Sigmoid colon (tissue), 7 donors: ENCODE measurements at places on chromosomes 4 and X. TPM values are rescaled to one million over a fixed set of nuclear protein-coding genes. Genes with fewer than 3 reads are reported as not detected.

- DNase-seq = peak; percentile 84
Observed at GRCh38 chrX:111095974-111096895, at the start of gene PAK3. TSS of gene PAK3 (plus strand) at chrX:111096191. CDS start at chrX:111123104, 26,913 bp downstream.

DNA sequence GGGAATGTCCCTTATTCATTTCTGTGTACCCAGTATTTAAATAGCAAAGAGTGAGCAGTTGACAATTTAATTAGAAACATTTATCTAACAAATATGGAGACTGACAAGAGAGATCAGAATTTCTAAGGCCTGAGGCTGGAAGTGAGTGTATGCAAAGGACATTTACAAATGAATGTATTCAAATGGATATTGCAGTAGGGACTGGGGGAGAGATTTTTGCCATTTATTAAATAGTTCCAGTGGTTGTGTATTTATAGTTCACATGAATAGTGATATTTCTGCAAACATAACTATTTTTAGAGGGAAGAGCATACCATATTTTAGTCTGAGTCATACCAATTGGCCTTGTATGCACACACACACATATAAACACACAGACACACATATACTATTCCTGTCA is 592.4 kb downstream of the GLUD2 start:
- DNase-seq = no peak

DNA sequence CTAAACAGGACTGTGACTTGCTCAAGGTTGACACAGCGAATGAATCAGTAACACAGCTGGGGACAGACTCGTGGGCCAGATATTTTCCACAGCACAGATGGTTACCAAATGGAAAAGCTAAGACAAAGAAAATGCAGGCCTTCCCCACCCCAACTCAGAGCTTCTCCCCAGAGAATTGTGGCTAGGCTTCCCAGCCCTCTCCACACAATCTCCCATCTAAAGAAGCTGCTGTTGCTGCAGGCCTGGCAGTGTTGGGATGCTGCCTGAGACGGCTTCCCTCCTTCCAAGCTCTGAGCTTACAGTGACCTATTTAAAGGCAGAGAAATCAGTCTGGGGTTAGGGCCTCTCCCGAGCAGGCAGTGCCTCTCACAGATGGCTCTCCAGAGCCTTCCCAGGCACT is 46.5 kb upstream of the PGRMC1 start:
- peak; percentile 81 for DNase-seq

GRCh38 chr4:118221227-118221800 is 131.5 kb downstream of the PRSS12 start:
- no peak for DNase-seq

DNA sequence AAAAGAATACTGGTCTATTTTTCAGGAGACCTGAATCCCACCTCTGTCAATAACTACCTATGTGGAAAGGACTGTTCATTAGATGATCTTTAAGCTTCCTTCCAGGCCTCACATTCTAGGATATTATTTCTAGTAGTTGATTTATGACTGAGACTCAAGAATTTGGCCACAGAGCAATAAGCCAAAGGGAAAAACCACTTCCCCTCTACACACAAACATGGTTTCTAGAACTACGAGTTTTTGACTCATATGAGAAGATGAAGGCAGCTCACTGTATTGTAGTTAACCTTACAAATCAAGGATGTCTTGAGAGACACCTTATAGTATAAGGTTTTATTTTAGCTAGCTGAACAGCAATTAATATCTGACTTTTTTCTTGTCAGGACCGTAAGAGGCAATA is 36.9 kb upstream of the GDPD2 start:
- no peak for DNase-seq

DNA sequence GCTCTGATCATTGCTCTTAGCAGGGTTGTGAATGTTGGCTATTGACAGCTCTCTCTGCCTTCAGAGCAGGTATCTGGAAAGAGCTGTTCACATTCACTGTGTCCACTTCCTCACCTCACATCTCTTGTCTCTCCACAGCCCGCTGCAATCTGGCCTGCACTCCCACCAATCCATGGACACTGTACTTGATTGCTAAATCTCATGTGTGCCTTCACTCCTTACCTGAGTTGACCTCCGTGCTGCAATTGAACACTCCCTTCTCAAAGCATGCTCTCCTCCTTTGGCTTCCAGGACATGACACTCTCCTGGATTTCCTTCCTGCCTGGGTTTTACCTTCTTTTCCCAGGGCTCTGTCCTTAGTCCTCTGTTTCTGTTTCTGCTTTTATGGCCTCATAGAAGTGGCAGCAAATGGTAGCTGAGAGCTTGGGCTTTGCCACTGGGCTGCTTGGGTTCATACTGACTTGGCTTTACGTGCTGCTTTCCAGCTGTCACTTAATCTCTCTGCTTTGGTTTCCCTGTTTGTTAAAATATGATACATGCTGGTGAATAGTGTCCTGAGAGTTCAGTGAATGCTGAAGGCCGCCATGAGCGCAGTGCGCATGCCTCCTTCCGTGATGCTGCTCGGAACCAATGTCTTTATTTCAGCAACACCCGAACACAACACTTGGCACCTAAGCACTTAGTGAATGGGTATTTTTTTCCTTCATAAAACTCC is 29.5 kb downstream of the DCUN1D4 start:
- no peak for DNase-seq

DNA sequence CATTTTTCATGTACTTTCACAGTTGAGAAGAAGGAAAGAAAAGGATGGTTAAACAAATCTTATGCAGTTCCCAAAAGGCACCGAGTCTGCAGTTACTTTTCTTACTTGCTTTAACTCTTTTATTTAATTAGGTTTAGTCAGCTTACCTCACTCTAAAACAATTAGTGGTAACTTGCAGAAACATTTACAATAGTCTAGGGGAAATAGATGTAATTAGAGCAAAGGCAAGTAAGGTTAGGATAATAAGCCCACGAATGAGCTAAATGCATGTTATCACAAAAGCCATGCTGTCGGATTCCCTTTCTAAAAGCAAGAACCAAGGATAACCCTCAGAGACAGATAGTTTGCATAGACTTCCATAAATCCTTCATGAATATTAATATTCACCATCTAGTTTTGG is 82.0 kb upstream of the VCX2 start:
- no peak for DNase-seq

- DNase-seq = no peak
Observed at GRCh38 chr4:147985376-147985775, 253.5 kb downstream of the ARHGAP10 start.

DNA sequence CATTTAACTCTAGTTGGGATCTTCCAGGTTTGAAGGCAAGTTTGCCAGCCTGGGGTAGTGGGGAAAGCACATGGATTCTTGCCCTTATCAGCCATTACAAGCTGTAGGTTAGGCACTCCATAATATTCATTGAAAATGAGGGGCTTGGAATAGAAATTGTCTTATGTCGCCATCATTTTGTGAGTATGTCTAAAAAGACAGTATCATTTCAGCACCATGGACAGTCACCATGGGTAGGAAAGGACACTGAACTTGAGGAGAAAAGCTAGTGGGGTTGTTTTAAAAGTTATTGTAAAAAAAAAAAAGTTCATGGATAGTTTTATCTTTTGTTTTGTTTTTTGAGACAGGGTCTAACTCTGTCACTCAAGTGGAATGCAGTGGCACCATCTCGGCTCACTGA is 356.1 kb downstream of the HNRNPD start:
- DNase-seq = no peak

GRCh38 chr4:130393642-130394041 is 1297.7 kb downstream of the C4orf33 start:
- no peak for DNase-seq

DNA sequence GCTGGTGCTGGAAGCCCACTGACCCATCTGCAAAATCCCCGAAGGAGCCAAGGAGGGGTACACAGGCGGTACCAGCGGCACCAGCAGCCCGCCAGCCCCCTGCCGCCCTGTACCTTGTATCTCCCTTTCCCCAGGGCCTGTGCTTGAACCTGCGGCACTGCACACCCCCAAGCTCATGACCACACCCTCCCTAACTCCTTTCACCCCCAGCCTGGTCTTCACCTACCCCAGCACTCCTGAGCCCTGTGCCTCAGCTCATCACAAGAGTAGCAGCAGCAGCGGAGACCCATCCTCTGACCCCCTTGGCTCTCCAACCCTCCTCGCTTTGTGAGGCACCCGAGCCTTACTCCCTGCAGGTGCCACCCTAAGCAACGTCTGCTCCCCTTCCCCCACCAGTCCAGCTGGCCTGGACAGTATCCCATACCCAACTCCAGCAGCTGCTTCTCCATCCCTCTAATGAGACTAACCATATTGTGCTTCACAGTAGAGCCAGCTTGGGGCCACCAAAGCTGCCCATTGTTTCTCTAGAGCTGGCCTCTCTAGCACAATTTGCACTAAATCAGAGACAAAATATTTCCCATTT is 94.9 kb downstream of the LARP1B start:
- DNase-seq = peak; percentile 48

GRCh38 chr4:29052266-29052665 is 1667.9 kb upstream of the PCDH7 start:
- no peak for DNase-seq

- DNase-seq = no peak
Observed at GRCh38 chr4:40165916-40166315, 30.9 kb upstream of the RHOH start.

DNA sequence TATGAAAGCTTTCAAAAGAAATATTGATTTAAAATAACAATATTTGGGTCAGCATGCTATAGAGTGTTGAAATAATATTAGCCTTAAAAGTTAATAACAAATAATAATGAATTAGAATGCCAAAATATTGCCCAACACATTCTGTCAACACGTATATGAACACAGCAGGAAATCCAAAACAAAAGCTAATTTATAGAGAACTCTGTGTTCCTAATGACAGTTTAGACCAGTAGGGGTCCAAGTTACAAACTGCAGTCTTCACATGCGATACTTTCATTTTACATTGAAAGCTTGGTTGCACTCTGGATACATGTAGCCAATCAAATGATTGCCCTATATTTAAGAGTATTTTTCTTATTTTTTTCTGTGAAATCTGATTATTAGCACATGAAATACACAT is 274.4 kb downstream of the DCTD start:
- no peak for DNase-seq

GRCh38 chr4:47084795-47085194 is 53.4 kb downstream of the GABRB1 start:
- DNase-seq = no peak

- DNase-seq = no peak
Observed at GRCh38 chr4:165610679-165611437, 232.1 kb downstream of the CPE start.

DNA sequence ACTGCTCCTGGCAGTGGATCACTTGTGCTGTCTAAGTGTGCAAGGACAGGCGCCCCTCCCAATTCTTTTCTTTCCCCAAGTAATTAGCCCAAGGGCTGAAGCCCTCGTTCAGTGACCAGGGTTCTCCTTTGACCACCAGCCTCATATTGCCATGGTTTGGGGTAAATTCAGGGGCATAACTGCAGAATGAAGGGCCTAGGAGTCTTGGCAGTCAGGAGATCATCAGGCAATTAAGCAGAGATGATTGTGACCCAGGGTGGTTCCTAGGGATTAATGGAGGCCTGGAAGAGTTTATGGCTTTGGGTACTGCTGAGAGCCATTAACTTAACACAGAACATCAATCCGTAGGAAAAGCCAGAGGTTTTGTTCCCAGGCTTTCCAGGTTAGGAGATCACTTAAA is 170.7 kb downstream of the PTTG2 start:
- DNase-seq = no peak

DNA sequence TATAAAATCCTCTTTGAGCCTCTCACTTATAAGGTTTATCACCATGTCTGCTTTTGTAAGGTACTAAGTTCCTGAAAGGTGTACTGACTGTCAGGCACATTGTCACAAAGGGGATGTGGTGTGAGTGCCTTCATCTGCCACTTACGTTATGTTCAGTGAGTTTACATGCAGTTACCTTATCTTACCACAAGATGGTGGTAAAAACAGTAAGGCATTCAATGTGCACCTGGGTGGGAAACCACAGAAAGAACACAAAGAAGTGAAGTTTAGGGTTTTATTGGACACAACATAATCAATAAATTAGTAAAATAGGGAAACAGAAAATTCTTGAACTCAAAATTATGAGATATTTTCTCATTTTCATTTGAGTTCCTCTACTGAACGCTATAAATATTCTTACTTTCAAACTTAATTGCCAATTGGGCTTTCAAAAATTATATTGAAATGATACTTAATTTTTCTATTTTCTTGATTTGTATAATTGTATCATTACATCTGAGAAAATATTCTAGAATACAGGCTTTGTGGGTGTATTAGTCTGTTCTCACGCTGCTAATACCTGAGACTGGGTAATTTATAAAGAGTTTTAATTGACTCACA is 650.8 kb downstream of the PCDH7 start:
- no peak for DNase-seq

DNA sequence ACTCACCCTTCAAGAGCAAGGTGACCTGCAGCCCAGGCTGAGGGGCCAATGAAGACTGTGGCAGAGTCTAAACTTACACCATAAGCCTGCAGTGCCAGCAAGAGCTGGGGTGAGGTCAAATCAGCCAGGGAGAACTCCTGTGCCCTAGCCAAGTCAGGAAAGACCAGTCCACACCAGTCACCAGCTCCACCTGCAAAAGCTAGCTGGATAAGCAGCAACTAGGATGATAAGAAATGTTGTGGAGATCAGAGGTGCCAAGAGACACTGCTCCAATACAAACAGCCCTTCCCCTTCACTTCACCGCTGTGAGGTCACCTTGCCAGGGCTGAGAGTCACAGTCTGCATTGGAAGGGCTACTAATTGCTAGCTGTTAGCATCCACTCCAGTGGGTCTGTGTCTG is 31.3 kb downstream of the NIPAL1 start:
- no peak for DNase-seq

- DNase-seq = peak; percentile 58
Observed at GRCh38 chrX:291411-291901, 10.3 kb downstream of the PLCXD1 start.

- DNase-seq = peak; percentile 81
Observed at GRCh38 chr4:55553441-55554201, 6.9 kb upstream of the CLOCK start.

- DNase-seq = peak; percentile 79
Observed at GRCh38 chr4:141636082-141636770, at the start of gene IL15. TSS of gene IL15 (plus strand) at chr4:141636583. CDS start at chr4:141719465, 82,882 bp downstream.

GRCh38 chrX:1387141-1387776 is 4.7 kb downstream of the SLC25A6 start:
- peak; percentile 65 for DNase-seq

DNA sequence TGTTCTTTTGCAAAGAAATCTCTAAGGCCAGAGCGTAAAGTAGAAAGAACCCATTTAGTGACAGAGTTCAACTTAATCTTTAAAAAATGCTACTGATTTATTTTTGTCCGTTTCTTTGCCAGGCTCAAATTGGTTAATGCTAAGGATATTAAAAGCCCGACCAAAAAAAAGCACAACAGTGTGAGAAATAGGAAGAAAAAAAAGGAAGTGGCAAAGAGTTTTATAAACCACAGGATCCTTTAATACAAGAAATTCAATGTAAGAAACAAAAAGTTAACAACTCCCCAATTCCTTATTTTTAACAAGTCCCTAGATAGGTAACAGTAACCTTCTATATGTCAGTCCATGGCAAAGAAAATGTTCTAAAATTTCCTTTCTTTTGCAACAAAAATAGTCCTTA is 480.4 kb downstream of the ACTRT1 start:
- no peak for DNase-seq

The NKX3-2 gene
- total RNA-seq = 21.6 TPM

The PHOX2B gene
- total RNA-seq = 3.3 TPM

The CCNA2 gene
- total RNA-seq = 2.1 TPM

The PPEF1 gene
- not detected for total RNA-seq

The ARHGAP6 gene
- total RNA-seq = 38.3 TPM

The MAML3 gene
- total RNA-seq = 8.7 TPM

The NDNF gene
- 6.6 TPM for total RNA-seq
